ENCODE measurements at places on chromosomes 5 and 9. TPM values are rescaled to one million over a fixed set of nuclear protein-coding genes. Genes with fewer than 3 reads are reported as not detected.

The GALNT12 gene
- total RNA-seq: 0.43 TPM

The SPOCK1 gene
- 0.52 TPM for total RNA-seq

The HCN1 gene
- not detected for total RNA-seq

The TMEM174 gene
- total RNA-seq: not detected

The SLC1A3 gene
- not detected for total RNA-seq

The GLRA1 gene
- total RNA-seq: not detected

The TNFAIP8 gene
- 10.6 TPM for total RNA-seq

The TMEM252 gene
- total RNA-seq: not detected

The RNF38 gene
- total RNA-seq: 30.8 TPM

The OR2V2 gene
- total RNA-seq: not detected

The GRIN1 gene
- total RNA-seq: not detected

The PROB1 gene
- 3.7 TPM for total RNA-seq

The ZNF883 gene
- total RNA-seq: not detected

The ST6GALNAC4 gene
- 29.6 TPM for total RNA-seq

The LCN1 gene
- not detected for total RNA-seq

The ARL14EPL gene
- 0.17 TPM for total RNA-seq

The ANKRD18B gene
- total RNA-seq: under 0.01 TPM

The PCDHA8 gene
- 0.09 TPM for total RNA-seq

The MPDZ gene
- 126 TPM for total RNA-seq

The GRM6 gene
- not detected for total RNA-seq

The PRR16 gene
- 0.11 TPM for total RNA-seq

The N4BP3 gene
- total RNA-seq: 22.0 TPM

The CKMT2 gene
- total RNA-seq: 0.54 TPM

The MED22 gene
- total RNA-seq: 12.1 TPM

The GABRP gene
- 0.98 TPM for total RNA-seq

The CCDC112 gene
- 5.1 TPM for total RNA-seq

The TUSC1 gene
- total RNA-seq: 10.3 TPM

The HTR4 gene
- not detected for total RNA-seq

The CARD6 gene
- total RNA-seq: 50.4 TPM

The PCDHGA12 gene
- total RNA-seq: 1.5 TPM

The SLC36A3 gene
- total RNA-seq: not detected

The ARHGEF39 gene
- 0.17 TPM for total RNA-seq

The CXCL14 gene
- total RNA-seq: not detected

The HMMR gene
- total RNA-seq: 4.7 TPM

The ACOT12 gene
- total RNA-seq: not detected

The FCN1 gene
- not detected for total RNA-seq

The NRG2 gene
- 0.34 TPM for total RNA-seq

The ENTPD2 gene
- not detected for total RNA-seq

The DYNC2I2 gene
- 30.9 TPM for total RNA-seq

The SPAAR gene
- total RNA-seq: 1.0 TPM

The FOXD4 gene
- total RNA-seq: 0.17 TPM

The HBEGF gene
- 10.1 TPM for total RNA-seq

The PCDHGB2 gene
- total RNA-seq: 2.7 TPM

The SLC46A2 gene
- total RNA-seq: not detected

The CD14 gene
- 1.3 TPM for total RNA-seq

The DIAPH1 gene
- 38.7 TPM for total RNA-seq

The DAB2IP gene
- 15.4 TPM for total RNA-seq

The FREM1 gene
- total RNA-seq: under 0.01 TPM

All from dermis lymphatic vessel endothelial cell (primary cell).